ENCODE measurements at places on chromosomes 11 and 22. TPM values are rescaled to one million over a fixed set of nuclear protein-coding genes. Genes with fewer than 3 reads are reported as not detected.

- H3K4me1 ChIP-seq: no peaks in the 10 kb centered on the region
- H3K27ac ChIP-seq: no peak overlapping the region
- H3K27me3 ChIP-seq: no peaks in the 10 kb centered on the region
- H3K4me3 ChIP-seq: no peak overlapping the region
- no peaks in the 10 kb centered on the region for H3K36me3 ChIP-seq
These were observed 37.5 kb downstream of the ZC3H12C start for GRCh38 chr11:110130642-110131238.

The RAB3IL1 gene
- total RNA-seq: 8.9 TPM

- H3K4me3 ChIP-seq: no peak overlapping the region
- H3K4me1 ChIP-seq: no peaks in the 10 kb centered on the region
- H3K27ac ChIP-seq: no peak overlapping the region
- peaks cover 9% of the 10 kb centered on the region for H3K27me3 ChIP-seq
- DNase-seq: no peak
- peaks cover 4% of the 10 kb centered on the region for H3K36me3 ChIP-seq
These were observed 4.9 kb downstream of the OVOL1 start for GRCh38 chr11:65791719-65792213.

The AMOTL1 gene
- total RNA-seq: 35.9 TPM

- no peaks in the 10 kb centered on the region for H3K36me3 ChIP-seq
- peak; percentile 57 for DNase-seq
- no peak overlapping the region for H3K4me3 ChIP-seq
- no peak overlapping the region for H3K27ac ChIP-seq
- no peaks in the 10 kb centered on the region for H3K4me1 ChIP-seq
- H3K27me3 ChIP-seq: peaks cover 5% of the 10 kb centered on the region
These were observed 87.8 kb upstream of the VPREB1 start for GRCh38 chr22:22156716-22157347.

- no peak overlapping the region for H3K27ac ChIP-seq
- peaks cover 9% of the 10 kb centered on the region for H3K4me1 ChIP-seq
- H3K4me3 ChIP-seq: no peak overlapping the region
- H3K36me3 ChIP-seq: no peaks in the 10 kb centered on the region
These were observed 359.2 kb downstream of the BUD13 start for GRCh38 chr11:116413301-116414242.

Measured in endothelial cell (in vitro differentiated cells).